ENCODE measurements at places on chromosomes 4 and X.

- DNase-seq = no peak
Measured at GRCh38 chr4:31175242-31175910, 455.2 kb downstream of the PCDH7 start.

- DNase-seq = no peak
Measured at GRCh38 chr4:78168029-78168428, 110.9 kb downstream of the FRAS1 start.

GRCh38 chr4:141724646-141725045, 88.3 kb downstream of the IL15 start:
- no peak for DNase-seq

GRCh38 chr4:172018358-172018757, 205.2 kb downstream of the GALNTL6 start:
- no peak for DNase-seq

DNA sequence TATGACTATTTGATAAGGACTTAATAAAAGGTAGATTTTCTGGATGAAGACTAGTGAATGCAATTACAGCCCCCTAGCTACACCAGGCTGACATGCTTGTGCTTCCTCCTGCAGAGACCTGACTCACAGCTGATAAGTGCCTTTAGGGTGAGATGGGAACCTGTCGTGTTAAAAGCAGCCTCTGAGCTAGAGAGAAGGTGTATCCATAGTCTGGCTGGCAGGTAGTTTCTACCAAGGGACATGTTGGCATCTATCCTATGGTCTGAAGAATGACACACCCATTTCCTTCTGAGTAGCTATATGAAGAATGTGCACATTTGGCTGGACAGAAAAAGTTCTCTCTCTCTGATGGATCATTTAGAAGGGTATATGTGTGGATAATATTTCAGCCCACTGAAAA, 64.1 kb downstream of the PARM1 start:
- DNase-seq = no peak

- DNase-seq = no peak
Measured at GRCh38 chrX:49310371-49310770, 6.9 kb downstream of the GAGE10 start.

DNA sequence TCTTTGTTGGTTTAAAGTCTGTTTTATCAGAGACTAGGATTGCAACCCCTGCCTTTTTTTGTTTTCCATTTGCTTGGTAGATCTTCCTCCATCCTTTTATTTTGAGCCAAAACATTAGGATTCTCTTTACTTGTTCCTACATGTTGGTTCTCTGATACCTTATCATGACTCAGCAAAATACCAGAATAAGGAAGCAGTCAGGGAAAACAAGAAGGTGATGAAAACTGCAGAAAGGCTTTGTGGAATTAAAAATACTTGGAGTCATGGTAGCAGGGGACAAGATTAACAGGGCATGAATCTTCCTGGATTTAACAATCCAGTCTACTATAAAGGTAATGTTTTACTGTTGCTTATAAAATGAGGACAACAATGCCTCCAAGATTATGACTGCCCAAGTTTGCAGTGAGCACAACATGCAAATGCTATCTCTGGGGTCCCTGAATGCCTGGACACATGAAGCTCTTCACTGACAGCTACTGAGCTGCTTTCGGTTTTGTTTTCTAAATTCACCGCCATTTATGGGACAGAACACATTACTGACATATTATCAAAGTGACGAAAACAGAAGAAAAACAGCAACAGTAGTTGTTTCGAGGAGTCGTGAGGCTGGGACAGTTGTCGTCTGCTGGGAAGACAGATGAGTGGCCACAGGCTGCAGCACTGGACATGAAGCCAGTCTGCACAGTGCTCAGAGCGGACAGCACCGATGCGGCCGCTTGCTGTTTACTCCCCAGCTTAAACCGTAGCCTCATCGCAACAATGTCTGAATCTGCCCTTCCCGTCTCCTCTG, 174.5 kb upstream of the DKK2 start:
- DNase-seq = no peak

DNA sequence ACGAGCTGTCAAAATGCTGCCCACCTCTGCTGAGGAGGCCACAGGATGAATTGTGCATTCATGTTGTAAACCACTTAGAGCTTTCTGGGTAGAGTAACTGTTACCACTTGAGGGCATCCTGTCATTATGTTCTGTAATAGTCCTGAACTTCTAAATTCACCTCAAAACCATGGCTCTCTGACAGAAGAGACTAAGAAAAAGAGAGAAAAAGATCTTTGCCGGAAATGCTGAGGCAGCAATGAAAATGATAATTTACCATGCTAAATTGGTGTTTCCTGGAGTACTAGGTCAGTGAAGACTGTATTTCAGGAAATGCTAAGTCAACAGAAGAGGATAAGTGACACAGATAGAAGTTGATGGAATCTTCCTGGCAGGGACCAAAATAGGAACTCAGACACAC, 942.3 kb upstream of the SLIT2 start:
- no peak for DNase-seq

DNA sequence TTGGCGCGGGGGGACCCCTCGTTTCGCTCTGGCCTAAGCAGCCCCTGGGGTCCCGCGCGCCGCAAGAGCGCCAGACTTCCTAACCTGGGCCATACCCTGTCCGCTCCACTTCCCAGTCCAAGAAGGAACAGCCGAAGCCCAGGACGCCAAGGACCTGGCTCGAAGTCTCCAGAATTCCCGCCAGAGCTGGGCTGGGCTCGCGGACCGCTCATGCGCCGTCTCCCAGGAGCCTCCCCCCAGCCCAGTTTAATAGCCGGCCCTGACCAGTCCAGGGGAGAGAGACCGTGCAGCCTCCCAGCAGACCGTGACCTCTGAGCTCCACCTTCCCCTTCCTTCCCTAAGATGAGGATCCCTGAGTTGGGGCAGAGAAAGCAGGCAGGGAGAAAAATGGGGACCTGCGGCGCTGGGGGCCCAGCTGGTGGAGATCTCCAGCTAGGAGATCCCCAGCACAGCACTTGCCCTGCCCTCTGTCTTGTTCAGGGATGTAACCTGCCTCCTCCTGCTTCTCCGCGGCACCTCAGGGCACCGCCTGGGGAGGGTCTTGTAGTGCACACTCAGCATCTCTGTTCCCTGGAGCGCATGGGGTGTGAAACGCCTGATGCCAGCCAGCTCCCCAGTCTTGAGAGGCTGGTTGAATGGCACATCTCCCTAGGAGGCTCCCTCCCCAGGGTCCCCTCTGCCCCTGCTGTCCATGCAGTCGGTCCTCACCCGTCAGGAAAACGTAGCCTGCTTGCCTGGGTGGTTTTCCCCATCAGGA, 1.2 kb upstream of the LETM1 start:
- DNase-seq = no peak

DNA sequence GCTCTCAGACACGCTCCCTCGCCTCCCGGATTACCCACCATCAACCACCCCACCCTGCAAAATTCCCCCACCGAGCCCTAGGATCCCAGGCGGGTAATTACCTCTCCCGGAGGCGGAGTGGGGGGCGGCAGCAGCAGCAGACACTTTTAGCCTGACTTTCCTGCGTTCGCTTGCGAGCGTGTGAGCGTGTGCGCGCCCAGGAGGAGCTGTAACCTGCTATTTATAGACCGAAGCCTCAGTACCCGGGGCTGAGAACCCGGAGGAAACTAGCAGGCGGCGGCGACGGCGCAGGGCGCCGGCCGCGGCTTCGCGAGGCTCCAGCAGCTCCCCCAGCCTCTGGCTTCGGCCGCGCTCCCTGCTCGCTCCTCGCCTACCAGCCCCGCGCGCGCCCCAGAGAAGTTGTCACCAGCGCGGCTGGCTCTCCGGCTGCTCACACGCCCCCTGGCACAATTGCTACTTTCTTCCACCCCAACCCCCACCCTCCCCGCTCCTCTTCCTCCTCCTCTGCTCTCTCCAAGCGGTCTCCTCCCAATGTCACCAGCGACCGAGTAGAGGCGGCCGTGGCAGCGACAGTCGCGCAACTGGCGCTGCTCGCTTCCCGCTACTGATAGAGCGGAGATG, at the start of gene INPP4B:
Gene INPP4B (minus strand): TSS at position 194 of the 621 bp plus-strand sequence.
- no peak for DNase-seq

DNA sequence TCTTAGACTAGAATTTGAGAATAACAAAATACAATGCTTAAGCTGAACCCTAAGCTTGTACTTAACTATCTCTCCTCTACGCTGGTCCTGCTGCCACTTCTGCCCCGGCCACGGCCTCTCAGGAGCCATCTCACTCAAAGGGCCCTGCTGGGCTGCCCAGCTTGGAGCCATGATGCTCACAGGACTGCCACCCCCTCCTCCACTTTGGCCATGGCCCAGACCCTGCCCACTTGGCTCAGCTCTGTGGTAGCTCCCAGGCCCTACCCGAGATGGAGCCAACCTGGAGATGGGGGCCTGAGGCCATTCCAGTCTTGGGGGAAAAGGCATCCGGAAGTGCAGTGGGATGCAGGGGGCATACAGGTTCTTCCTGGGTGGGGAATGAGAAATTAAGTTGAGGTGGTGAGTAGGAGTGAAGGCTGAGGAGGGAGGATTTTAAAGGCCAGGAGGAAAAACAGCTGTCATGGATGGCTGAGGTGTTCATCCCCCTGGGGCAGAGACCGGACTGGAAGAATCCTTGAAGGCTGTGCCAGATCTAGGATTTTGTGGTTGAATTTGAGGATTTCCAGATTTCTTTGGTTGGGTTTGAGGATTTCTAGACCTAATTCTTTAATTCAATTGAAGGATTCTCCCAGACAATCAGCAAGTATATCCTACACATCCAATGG, 824 bp downstream of the SASH3 start:
- no peak for DNase-seq

- DNase-seq = no peak
Measured at GRCh38 chr4:128221586-128221985, 66.0 kb downstream of the PGRMC2 start.

DNA sequence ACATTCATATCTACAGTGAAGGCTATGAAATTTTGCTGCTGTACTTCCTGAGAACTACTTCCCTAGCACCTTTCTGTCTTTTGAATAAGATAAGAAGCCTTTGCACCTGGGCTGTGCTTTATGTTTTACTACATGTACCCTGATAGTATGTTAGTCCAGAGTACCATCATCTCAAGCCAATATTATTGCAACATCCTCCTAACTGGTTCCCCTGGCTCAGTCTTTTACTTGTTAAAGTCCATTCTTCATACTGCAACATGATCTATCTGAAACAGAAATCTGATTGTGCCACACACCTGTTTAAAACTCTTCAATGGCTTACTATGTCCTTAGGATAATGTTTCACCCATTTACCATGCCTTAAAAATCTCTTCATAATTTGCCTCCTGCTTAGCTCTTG, 102.3 kb downstream of the AGTR2 start:
- no peak for DNase-seq
